ENCODE measurements at places on chromosomes 11 and 22. TPM values are rescaled to one million over a fixed set of nuclear protein-coding genes. Genes with fewer than 3 reads are reported as not detected.

RRM1 gene
- total RNA-seq = 177 TPM

TSGA10IP gene
- total RNA-seq = not detected

ARHGEF17 gene
- total RNA-seq = not detected

HTR3B gene
- not detected for total RNA-seq

ANGPTL5 gene
- total RNA-seq = not detected

JAML gene
- total RNA-seq = 117 TPM

TUB gene
- total RNA-seq = 0.12 TPM

SLC22A12 gene
- total RNA-seq = not detected

ZNF214 gene
- not detected for total RNA-seq

BTBD18 gene
- total RNA-seq = not detected

NXPE1 gene
- total RNA-seq = not detected

CREB3L1 gene
- total RNA-seq = not detected

LRP5 gene
- total RNA-seq = 32.7 TPM

PRR33 gene
- total RNA-seq = not detected

GGTLC3 gene
- not detected for total RNA-seq

OR52N4 gene
- total RNA-seq = 0.89 TPM

DEUP1 gene
- total RNA-seq = not detected

AIFM3 gene
- 0.25 TPM for total RNA-seq

NPAS4 gene
- total RNA-seq = 0.27 TPM

BMAL1 gene
- 32.0 TPM for total RNA-seq

ROBO4 gene
- not detected for total RNA-seq

ABCC8 gene
- not detected for total RNA-seq

TBC1D10A gene
- total RNA-seq = 45.5 TPM

BRSK2 gene
- not detected for total RNA-seq

TIMP3 gene
- total RNA-seq = not detected

PARVG gene
- total RNA-seq = 146 TPM

SLC25A18 gene
- not detected for total RNA-seq

CBX6 gene
- total RNA-seq = 60.5 TPM

ZPR1 gene
- 55.9 TPM for total RNA-seq

GAL gene
- not detected for total RNA-seq

OLFML1 gene
- not detected for total RNA-seq

OR52I2 gene
- not detected for total RNA-seq

MN1 gene
- total RNA-seq = 0.10 TPM

SGSM1 gene
- 0.15 TPM for total RNA-seq

DLG2 gene
- 1.1 TPM for total RNA-seq

PICALM gene
- 89.4 TPM for total RNA-seq

CASP5 gene
- not detected for total RNA-seq

IGF2 gene
- total RNA-seq = 0.07 TPM

APOL4 gene
- 0.54 TPM for total RNA-seq

OR52I1 gene
- not detected for total RNA-seq

NCAPH2 gene
- total RNA-seq = 133 TPM

FAT3 gene
- total RNA-seq = not detected

POU2AF3 gene
- total RNA-seq = not detected

XKR3 gene
- total RNA-seq = not detected

PANX2 gene
- 0.10 TPM for total RNA-seq

FOLR3 gene
- not detected for total RNA-seq

ESAM gene
- total RNA-seq = 0.19 TPM

SLC5A1 gene
- not detected for total RNA-seq

RAC2 gene
- total RNA-seq = 1,117 TPM

GNAZ gene
- 0.37 TPM for total RNA-seq

SIRT3 gene
- total RNA-seq = 11.3 TPM

MIOX gene
- total RNA-seq = not detected

GAL3ST1 gene
- not detected for total RNA-seq

APOL5 gene
- total RNA-seq = not detected

TREH gene
- not detected for total RNA-seq

Measured in activated CD4-positive, alpha-beta T cell treated with anti-CD3 and anti-CD28 coated beads, Interleukin-2, amount 10 ng/mL, durations not matched to agents 7 days and 5 days (primary cell).